ENCODE measurements at places on chromosomes 2 and 18.

DNA sequence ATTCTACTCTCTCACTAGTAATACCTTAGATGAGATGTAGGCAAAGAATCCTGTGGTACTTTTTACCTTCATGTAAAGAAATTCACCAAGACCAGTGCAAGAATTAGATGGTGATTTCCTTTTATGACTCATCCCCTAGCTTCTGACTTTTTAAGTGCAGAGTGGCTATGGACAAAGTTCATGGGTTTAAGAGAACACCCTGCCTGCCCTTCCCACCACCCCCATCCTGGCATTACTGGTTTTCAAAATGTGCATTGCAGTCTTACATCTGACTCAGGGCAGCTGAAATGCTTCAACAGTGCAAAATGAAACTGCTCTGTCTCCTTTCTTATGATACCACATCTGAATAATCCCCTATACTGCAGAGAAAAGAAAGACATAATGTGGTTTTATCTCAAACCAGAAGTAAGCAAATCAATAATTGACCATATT, 22.6 kb downstream of the MAIP1 start:
- no peak for DNase-seq

DNA sequence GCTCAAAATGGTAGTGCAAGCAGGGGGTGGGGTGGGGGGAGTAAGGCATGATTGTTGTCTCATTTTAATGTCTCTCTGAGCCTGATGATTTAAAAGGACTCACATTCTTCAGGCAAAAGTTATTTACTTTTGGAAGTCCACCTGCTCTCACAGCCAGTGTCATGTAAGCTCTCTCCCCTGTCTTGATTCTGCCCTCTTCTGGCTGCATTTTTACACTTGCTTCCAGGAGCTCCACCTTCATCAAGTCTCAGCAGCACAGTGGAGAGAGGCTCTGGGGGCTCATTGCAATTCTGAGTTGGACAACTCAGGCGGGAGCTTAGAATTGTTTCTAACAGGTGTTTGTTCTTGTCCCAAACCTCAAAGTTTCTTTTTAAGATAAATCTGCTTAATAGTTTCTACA, 39.2 kb downstream of the GNAL start:
- DNase-seq, result no peak

DNA sequence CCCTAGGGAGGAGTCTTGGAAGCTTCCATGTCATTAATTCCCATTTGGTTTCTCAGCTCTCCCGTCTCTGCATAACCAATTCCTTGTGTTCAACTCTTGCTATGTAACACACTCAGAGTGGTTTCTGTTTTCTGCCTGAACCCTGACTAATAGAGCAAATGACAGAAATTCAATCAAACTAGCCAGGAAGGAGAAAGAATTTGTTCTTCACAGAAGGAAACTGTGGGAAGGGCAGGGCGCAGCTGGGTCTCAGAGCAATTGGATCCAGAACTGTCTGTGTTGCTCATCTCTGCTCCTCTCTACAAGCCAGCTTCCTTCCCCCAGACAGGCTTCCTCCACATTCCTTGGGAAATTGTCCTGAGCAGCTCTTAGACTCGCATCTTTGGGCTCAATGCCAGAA, 269.8 kb downstream of the TNS1 start:
- DNase-seq, result no peak

DNA sequence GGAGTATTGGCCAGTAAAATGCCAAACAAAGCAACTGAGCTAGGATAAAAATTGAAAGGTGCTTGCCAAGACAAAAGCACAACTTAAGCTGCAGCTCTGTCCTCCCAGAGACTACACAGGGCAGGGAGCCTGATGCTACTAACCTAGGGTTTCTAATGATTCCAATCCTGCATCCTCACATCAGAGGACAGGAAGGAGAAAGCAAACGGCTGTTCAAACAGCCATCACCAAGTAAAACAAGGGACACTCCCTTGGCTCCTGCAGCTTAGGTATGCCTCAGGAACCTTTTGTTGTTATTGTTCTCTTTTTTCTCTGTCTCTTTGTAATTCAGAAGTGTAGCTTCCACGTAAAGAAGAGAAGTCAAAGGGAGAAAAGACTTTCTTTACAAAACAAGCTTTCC, 99.5 kb downstream of the TCF4 start:
- peak; percentile 27 for DNase-seq

DNA sequence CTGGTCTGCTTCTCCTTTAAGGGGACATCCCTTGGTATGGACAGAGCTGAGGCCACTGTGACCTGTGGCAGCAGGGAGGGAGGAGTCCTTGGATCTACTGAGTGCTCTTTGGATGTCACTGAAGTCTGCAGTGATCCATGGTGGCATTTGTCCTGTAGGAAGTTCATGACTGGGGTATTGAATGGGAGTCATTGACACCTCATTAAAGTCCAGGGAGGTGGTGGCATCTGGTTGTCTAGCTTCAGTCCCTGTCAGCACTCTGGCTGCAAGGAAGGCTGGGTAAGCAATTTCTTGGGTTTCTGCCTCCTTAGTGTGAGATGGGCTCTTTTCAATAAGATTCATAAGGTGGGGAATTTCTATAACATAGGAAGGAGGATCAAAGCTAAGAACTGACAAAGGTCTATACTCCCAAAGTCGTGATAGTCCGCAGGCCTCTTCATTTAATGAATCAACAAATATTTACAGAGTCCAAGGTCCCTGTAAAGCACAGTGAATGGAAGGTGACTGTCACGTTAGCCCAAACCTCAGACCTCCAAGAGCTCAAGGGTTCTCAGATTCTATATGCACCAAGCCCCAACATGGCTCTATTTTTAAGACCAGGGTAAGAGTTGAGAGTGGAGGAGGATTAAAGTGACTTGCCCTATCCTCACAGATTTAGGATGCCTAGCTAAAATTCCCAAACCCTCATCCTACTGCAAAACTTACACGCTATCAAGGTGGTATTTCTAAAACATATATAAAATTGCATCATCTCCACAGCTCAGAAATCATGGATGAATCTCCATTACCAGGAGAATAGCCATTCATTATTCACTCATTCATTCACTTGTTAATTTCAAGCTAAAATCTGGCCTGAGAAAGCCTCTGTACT, 40.2 kb downstream of the THNSL2 start:
- DNase-seq, result no peak

GRCh38 chr2:88396209-88396608, 56.3 kb downstream of the FOXI3 start:
- DNase-seq, result no peak

GRCh38 chr2:129004940-129005490, 686.3 kb upstream of the HS6ST1 start:
- no peak for DNase-seq

- no peak for DNase-seq
These were observed 40.2 kb downstream of the SEMA4F start for GRCh38 chr2:74694281-74694680.

DNA sequence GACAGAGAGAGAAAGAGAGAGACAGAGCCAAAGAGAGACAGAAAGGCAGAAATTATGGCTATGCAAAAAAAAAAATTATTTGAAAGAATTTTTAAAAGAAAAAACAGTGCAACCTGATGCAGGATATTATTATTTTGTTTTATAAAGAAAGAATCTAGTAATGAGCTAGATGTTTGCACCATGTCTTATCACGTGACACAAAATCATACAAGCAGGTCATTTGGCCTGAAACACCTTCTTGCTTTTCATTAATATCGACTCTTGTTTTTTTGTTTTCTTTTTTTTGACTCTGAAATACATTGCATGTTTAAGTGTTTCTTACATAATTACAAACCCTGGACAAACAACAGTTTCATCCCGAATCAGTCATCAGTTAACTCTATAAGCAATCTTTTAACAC, 606.0 kb downstream of the LRP1B start:
- DNase-seq, result no peak

DNA sequence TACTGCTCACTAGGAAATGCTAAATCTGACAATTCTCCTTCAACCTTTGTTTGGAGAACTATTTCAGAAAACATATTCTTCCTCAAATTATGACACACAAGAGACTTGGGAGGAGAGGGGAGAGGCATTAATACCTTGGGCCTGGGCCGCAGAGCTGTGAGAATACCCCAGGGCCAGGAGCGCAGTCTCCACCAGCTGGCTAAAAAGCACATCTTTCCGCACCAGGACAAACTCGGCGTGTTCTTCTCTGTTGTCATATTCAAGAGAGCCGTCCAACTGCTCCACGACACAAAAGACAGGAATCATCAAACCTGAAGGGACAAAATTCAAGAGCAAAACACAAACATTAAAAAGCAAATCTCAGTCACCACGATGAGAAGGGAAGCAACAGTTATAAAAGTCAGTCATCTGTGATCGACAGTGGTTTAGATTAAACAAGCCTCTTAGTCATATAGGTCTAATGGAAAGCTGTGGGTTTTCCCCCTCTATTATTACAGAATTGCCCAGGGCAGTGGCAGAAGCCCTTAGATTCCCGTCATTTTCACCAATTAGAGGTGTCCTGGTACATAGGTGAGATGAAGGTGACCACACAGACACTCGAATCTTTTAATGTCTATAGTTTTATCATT, 24.4 kb downstream of the SATB2 start:
- no peak for DNase-seq

DNA sequence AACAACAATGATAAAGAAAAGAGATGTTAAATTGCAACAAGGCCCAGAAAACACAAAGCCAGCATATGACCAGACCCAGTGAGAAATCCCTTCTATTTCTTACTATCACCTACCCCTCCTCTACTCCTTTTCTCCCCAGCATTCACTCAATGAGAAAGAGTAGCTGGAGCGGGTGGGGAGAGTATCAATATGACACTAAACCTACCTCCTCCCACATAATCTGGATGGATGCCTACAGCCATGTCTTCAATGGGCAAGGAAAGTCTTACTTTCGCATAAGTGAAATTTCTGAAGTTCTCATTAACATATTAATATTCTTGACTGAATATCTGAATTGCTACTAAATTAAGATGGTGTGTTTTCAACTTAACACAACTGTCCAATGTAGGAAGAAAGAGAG, 78.2 kb downstream of the AFF3 start:
- no peak for DNase-seq
